IMR-90 (cell line): ENCODE measurements at places on chromosomes 3 and 15.
A peak's percentile ranks its signal among the peaks of the same experiment; 100 is the strongest.

DNA sequence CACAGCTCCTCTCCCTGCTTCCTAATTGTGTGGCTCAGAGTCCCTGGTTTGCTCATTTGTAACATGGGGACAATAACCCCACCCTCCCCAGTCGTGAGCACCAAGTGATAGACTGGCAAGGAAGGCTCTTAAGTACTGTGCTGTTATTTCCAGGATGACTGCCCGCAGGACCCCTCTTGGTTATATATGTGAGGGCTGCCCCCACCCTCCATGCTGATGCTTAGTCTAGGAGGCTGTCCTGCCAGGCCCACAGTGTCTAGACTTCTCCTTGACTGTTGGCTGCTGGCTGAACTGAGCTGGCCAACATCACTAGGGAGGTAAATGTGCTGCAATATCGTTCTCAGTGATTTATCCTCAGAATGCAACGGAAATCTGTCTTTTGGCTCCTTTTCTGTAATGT, 45.1 kb downstream of the RAB11A start:
- H3K27ac ChIP-seq, result no peak overlapping the region
- H3K27me3 ChIP-seq, result no peaks in the 10 kb centered on the region
- no peak for DNase-seq
- H3K4me3 ChIP-seq, result no peak overlapping the region
- H3K36me3 ChIP-seq, result peaks cover 12% of the 10 kb centered on the region

- H3K36me3 ChIP-seq, result no peaks in the 10 kb centered on the region
- H3K4me3 ChIP-seq, result peak within 1 kb of the TSS; percentile 68
- DNase-seq, result peak; percentile 94
- H3K27me3 ChIP-seq, result no peaks in the 10 kb centered on the region
These were observed at the start of gene PTX3 for GRCh38 chr3:157436583-157437291. Gene PTX3, plus strand, starts transcription at chr3:157436850. Its CDS starts 84 bp downstream, at chr3:157436934.

- no peak overlapping the region for H3K27ac ChIP-seq
- no peak overlapping the region for H3K4me3 ChIP-seq
- H3K4me1 ChIP-seq, result no peaks in the 10 kb centered on the region
- H3K27me3 ChIP-seq, result peaks cover 5% of the 10 kb centered on the region; the same call in 1 of the 2 replicates
- H3K36me3 ChIP-seq, result no peaks in the 10 kb centered on the region
These were observed 172.7 kb upstream of the LMCD1 start for GRCh38 chr3:8328967-8329366.

DNA sequence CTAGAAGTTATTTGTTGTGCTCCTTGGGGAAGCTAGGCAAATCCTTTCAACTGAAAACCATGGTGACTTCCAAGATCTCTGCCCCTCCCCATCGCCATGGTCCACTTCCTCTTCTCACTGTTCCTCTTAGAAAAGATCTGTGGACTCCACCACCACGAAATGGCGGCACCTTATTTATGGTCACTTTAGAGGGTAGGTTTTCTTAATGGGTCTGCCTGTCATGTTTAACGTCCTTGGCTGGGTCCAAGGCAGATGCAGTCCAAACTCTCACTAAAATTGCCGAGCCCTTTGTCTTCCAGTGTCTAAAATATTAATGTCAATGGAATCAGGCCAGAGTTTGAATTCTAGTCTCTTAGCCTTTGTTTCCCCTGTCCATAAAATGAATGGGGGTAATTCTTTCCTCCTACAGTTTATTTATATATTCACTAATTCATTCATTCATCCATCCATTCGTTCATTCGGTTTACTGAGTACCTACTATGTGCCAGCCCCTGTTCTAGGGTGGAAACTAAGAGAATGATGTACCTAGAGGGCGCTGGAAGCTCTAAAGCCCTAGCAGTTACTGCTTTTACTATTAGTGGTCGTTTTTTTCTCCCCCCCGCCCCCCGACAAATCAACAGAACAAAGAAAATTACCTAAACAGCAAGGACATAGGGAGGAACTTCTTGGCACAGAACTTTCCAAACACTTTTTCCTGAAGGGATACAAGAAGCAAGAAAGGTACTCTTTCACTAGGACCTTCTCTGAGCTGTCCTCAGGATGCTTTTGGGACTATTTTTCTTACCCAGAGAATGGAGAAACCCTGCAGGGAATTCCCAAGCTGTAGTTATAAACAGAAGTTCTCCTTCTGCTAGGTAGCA, 657 bp downstream of the PATL2 start:
- peak overlapping the region; percentile 66; the same call in 1 of the 2 replicates for H3K27ac ChIP-seq
- no peaks in the 10 kb centered on the region for H3K27me3 ChIP-seq
- DNase-seq, result peak; percentile 42
- H3K4me1 ChIP-seq, result 0 out of 2 replicates have a peak, but pooled peaks cover 2% of the 10 kb centered on the region

- DNase-seq, result no peak
- H3K4me3 ChIP-seq, result no peak overlapping the region
- H3K4me1 ChIP-seq, result no peaks in the 10 kb centered on the region
- no peak overlapping the region for H3K27ac ChIP-seq
These were observed 44.5 kb upstream of the MCTP2 start for GRCh38 chr15:94186770-94187331.

DNA sequence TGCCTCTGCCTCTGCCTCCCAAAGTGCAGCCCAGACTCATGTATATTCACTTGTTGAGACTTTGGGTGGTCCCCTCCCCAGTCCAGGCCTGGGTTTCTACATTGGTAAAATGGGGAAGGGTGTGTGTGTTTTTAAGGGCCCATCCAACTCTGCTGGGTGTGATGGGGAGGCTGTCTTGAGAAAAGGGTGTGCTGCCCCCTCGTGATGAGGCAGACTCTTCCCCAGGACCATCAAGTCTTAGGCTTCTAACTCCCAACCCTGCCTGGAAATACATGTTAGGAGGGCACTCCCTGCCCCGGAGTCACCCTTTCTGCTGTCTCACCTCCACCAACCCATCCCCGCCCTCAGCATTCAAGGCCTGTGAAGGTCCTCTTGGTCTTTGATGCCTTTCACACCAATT, 4.4 kb upstream of the PTPN23 start:
- no peak overlapping the region for H3K4me3 ChIP-seq
- peaks cover 3% of the 10 kb centered on the region; the same call in 1 of the 2 replicates for H3K4me1 ChIP-seq
- H3K27ac ChIP-seq, result no peak overlapping the region
- H3K36me3 ChIP-seq, result no peaks in the 10 kb centered on the region

DNA sequence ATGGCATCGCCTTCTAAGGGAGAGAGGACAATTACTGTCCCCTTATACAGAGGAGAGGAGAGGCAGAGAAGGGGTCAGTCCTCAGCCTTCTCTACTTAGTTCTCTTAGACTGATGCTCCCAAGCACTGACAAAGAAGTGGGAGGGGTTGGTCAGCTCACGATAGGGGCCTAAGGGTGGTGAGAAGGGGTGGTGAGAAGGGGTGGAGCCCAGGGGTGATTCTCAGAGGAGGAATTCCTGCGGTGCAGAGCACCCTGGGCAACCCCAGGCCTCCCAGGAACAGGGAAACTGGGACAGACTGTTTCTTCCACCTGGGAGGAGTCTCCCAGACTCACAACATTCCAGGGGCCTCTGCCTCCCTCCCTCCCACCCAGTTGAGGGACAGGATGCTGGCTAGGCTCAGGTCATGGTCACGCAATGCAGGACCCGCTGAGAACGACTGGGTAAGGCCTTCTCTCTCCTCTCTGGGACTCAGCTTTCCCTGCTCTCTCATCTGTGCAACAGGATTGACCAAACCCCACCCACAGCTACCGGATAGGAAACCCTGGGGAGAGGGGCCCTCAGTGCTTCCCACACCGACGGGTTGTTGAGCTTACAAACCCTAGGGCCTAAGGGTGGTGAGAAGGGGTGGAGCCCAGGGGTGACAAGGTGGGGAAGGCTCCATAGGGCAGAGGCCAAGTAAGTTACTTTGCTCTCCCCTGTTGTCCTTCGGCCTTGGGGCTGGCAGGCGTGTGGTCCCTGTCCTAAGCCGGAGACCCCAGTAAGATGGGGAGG, 1.5 kb downstream of the TPRA1 start:
- peak; percentile 72 for DNase-seq
- peaks cover 21% of the 10 kb centered on the region for H3K4me1 ChIP-seq
- H3K27me3 ChIP-seq, result no peaks in the 10 kb centered on the region
- H3K27ac ChIP-seq, result peak overlapping the region; percentile 67
- H3K36me3 ChIP-seq, result no peaks in the 10 kb centered on the region

DNA sequence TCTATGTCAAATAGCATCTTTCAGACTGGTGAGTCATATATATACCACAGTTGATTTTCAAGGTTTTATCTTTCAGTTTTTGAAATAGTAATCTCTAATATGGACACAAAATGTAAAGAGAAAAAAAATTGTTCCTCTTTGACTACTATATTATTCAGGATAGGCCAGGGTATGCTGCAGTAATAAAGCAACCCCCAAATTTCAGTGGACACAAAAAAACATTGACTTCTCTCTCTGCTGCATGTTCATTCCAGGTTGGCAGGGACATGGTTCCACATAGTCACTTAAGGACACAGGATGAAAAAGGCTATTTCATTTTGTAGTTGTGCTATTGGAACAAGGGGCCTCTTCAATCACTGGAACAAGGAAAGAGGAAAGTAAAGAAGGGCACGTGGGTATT, 28.6 kb downstream of the BMF start:
- no peak overlapping the region for H3K4me3 ChIP-seq
- H3K36me3 ChIP-seq, result no peaks in the 10 kb centered on the region
- no peaks in the 10 kb centered on the region for H3K27me3 ChIP-seq
- no peak overlapping the region for H3K27ac ChIP-seq
- DNase-seq, result no peak

DNA sequence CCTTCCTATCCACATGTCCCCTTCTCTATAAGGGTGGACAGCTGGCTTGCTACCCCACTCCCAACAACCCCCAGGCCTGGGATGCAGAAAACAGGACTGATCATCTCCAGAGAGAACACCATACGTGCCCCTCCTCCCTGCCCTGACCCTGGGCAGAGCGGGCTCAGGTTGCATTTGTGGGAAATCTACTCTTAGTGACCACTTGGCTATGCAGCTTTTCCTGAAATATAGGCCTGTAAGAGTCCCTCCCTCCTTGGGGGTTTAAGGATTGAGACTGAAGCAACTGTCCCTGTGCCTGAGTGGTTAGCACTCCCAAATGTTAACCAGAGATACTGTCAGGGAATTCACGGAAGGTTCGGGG, 11.7 kb downstream of the SH2D7 start:
- peaks cover 10% of the 10 kb centered on the region for H3K27me3 ChIP-seq
- H3K4me3 ChIP-seq, result no peak overlapping the region
- peaks cover 2% of the 10 kb centered on the region; the same call in 1 of the 2 replicates for H3K4me1 ChIP-seq
- no peak overlapping the region for H3K27ac ChIP-seq
- H3K36me3 ChIP-seq, result no peaks in the 10 kb centered on the region

- peaks cover 3% of the 10 kb centered on the region; the same call in 1 of the 2 replicates for H3K4me1 ChIP-seq
- H3K4me3 ChIP-seq, result no peak overlapping the region
- DNase-seq, result peak; percentile 82
- H3K27me3 ChIP-seq, result no peaks in the 10 kb centered on the region
- no peaks in the 10 kb centered on the region for H3K36me3 ChIP-seq
These were observed 92.4 kb downstream of the KBTBD8 start for GRCh38 chr3:67090474-67090873.
